Type B pancreatic cell (in vitro differentiated cells): ENCODE measurements at places on chromosomes 7 and 10. TPM values are rescaled to one million over a fixed set of nuclear protein-coding genes. Genes with fewer than 3 reads are reported as not detected.

- DNase-seq = no peak
Measured at GRCh38 chr7:94969434-94970084, 62.2 kb downstream of the PPP1R9A start.

DNA sequence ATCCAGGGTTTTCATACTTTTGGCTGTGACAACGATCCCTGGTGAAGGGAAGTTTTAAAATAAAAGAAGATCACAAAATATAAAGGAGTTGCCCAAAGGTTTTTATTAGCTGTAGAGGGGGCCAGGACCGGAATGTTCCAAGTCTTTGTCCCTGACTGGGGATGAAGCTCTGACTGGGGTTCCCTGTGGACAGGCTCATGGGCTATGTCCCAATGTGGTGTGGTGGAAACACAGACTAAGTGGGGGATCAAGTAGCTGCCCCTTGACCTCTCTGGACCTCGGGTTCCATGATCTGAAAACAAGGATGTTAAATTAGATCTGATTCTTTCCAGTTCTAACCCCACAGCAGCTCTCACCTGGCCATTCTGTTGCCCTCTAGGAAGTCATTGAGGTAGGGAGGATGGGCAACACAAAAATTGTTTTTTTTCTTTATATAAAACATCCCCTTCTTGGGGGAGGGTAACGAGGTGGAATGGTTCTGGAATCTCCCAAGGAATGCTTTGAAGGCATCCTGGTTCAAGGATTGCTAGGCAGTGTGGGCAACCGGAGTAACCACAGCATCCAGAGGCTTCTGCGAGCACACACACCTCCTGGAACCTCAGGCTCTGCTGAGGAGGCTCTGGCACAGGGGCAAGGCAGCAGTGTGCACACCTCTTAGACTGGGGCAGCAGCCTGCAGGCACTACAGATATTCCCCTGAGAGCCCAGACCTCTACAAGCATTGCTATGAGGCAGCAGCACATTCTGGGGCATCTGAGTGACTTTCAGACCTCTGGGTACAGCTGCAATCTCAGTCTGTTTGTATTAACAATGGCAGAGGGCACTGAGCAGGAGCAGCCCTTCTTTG lies 21.4 kb upstream of the CRYGN start:
- DNase-seq = no peak

DNA sequence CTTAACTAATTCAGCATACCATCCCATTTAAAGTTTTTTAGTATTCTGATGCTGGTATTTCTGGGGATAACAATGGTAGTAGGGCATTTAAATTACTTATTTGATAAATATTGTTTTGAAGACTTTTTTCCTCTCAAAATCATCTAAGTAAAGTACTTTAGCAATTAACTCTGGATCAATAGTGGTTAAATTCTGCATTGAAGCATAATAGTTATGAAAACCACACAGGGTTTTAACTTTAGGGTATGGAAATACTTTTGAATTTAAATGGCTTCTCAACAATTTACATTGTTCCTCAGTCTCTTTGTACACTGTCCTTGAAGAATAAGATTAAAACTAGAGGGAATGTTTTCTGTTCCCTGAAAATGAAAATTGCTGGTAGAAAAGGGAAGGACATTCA lies 202.6 kb upstream of the STEAP4 start:
- DNase-seq = no peak

- DNase-seq = no peak
Measured at GRCh38 chr7:96800824-96801223, 91.2 kb upstream of the SEM1 start.

- DNase-seq = no peak
Measured at GRCh38 chr7:1485156-1485555, 19.0 kb downstream of the INTS1 start.

GRCh38 chr7:99393355-99394187 lies 14.8 kb downstream of the PDAP1 start:
- DNase-seq = no peak

DNA sequence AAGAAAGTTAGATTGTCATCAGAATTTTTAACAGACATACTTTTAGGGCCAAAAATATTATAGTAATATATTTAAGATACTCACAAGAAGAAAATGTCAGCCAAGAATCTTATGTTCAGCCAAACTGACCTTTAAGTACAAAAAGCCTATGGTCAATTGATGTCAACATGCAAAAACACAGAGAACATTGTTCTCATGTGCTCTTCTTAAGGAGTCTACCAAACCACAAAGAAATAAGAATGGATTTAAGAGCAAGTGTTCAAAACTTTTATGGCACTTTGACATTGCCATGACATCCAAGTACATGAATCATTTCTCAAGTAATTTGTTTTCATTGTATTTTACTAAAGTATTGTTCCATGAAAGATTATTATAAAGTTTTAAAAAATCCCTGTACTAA lies 180.4 kb downstream of the TMEM26 start:
- DNase-seq = no peak

DNA sequence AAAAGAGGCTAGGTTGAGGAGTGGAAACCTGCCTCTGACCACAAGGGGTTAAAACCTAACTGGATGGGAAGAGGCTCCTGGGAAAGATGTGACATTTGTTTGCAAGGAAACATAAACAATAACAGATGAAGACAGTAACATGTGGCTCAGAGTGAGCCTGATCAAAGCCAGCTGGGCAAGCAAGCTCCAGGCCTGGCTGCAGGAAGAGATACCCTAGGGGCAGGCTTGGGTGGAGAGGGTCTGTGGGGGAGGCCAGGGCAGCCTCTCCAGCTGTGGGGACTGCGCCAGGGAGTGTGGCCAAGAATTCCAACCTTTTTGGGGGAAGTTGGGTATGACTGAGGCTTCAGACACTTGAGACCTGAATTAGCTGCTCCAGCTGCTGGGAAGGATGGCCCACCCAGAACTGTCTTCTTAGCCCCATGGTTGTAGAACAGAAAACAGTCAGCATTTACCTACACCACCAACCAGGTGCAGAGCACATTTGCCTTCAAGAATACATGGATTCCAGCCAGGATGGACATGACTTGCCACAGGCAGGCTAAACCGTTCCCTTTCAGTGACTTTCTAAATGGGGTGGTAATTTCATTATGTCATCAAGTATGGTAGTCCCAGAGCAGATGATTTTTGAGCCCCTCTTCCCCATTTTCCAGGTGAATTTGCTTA lies 10.4 kb upstream of the FAM170B start:
- no peak for DNase-seq

DNA sequence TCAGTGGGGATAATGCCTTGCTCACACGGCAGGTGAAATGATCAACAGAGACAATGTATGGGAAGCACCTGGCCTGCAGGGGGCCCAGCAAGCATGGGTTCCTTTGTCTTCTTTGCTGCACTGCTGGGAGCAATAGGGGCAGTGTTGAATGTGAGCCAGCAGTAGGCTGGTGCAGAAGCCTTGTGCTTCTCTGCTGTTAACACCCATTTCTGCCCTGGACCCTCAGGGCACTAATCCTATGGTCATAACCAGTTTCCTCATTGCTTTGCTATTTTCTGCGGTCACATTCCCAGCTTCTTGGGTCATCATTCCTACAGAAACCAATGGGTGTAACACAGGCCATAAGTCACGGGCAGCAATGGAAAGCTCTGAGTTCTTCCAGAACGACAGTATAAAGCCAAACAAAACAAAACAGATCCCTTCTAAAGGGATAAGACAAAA lies 10.9 kb upstream of the LGI1 start:
- no peak for DNase-seq

- DNase-seq = peak; percentile 57
Measured at GRCh38 chr10:80536361-80536835, 1.3 kb upstream of the SH2D4B start.

- no peak for DNase-seq
Measured at GRCh38 chr7:157547611-157548010, 210.8 kb downstream of the DNAJB6 start.

- no peak for DNase-seq
Measured at GRCh38 chr10:6197321-6197720, 5.4 kb upstream of the PFKFB3 start.

DNA sequence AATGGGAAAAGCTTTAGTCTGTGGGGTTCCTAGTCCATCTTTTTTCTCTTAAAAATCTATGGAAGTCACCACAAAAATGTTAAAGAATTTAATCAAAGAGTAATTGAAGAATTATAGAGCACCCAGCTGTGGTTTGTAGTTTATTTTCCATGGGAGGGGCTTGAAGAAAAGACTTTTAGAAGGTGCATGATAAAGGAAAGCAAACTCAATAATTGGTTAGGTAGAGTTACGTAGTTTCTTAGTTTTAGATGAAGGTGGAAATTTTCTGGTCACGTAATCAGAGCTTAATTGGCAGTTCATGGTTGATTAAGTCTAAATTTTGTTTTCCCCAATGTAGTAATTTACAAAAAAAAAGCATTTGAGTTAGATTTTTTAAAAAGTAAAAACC lies 724 bp downstream of the ZNF107 start:
- no peak for DNase-seq

DNA sequence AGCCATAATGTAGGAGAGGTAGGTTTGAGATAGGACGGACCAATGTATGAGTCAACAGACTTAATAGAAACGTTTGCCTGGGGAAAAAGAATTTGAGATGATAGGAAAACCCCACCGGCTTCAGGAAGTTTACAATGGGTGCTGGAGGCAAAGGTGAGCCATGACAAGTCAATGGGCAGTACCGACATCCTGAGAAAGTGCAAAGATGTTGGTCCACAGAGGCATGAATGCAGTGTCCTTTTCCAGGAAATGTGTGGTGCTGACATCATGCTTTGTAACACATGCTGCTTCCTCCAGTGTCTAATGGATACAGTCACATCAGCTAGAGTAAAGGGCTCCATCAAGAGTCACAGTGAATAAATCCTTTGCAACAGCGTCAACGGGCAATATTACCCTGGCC lies 533.6 kb downstream of the INHBA start:
- DNase-seq = no peak

DNA sequence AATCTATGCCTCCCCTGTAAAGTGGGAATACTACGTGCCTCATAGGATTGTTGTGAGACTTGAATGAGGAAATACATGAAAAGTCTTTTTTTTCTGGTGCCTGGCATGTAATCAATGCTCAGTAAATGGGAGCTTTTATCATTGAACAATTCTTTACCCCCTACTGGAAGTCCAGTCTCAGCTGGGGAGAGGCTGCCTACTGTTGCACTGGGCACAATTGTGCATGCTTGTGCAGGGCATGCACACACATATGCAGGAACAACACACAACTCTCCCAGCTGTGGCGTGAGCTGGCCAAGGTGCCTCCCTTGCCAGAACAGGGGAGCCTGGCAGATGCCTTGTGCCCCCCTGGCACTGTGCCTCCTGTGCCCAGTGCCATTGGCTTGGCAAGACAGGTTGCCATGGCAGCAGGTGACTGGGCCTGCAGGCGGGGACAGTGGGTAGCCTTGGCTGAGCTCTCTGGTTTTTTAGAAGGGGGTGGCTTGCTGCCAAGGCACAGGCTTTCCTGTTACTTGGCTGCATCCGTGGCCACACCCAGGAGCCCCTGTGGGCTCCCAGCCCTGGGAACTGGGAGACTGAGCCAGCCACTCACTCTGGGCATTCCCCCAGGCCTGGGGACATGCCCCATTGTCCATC lies 16.1 kb upstream of the PALD1 start:
- DNase-seq = no peak

DNA sequence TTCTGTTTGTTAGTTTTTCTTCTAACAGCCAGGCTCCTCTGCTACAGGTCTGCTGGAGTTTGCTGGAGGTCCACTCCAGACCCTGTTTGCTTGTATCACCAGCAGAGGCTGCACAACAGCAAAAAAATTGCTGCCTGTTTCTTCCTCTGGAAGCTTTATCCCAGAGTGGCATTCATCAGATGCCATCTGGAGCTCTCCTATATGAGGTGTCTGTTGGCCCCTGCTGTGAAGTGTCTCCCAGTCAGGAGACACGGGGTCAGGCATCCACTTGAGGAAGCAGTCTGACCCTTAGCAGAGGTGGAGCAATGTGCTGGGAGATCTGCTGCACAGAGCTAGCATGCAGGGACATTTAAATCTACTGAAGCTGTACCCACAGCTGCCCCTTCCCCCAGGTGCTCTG lies 26.7 kb upstream of the CROT start:
- no peak for DNase-seq

- no peak for DNase-seq
Measured at GRCh38 chr7:155667241-155667829, 22.9 kb downstream of the RBM33 start.

DNA sequence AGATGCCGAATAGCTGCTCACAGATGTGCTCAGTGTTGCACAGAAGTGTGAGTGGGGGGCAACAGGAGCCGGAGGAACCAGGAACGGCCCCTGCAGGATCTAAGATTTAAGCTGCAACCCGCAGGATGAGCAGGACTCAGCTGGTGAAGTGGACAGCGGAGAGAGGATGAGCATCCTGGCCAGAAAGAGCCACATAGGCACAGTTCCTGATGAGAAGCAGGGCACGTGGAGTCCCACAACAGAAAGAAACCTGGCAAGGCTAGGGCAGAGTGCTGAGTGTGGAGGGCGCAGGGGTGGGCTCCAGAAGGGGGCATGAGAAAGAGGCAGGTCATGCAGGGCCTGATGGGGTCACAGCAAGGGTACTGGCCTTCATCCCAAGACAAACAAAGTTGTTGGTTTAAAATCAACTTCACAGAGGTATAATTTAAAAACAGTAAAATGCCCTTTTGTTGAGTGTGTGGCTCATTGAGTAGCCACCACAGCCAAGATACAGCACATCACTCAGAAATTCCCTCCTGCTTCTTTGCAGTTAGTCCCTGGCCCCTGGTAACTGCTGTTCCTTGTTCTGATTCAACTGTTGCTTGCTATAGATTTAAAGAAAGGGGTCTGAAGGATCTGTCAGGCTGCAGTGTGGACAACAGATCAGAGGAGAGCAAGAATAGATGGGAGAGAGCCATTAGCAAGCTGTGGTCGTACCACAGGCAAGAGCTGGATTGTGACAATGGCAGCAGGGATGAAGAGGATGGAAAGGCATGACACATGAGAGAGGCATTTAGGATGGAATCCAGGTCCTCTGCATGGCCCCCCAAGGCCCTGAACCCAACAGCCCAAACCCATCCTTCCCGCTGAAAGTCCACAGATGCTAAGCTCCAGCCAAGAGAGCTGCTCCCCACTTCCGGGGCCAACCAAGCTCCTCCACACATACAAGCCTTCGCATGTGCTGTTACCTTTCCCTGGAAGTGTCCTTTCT lies 53.1 kb upstream of the OSBPL3 start:
- no peak for DNase-seq

CCDC146 gene
- total RNA-seq = 2.1 and 15.3 TPM in 2 replicates

ITGA8 gene
- 1.1 and 10.1 TPM in 2 replicates for total RNA-seq

ANKRD2 gene
- total RNA-seq = 0.19 TPM in 1 of 2 replicates, not detected in the other

SLC18A2 gene
- 1.8 and 2.7 TPM in 2 replicates for total RNA-seq

CARD11 gene
- total RNA-seq = 11.6 and 43.1 TPM in 2 replicates

ADAMTS14 gene
- 0.29 and 1.4 TPM in 2 replicates for total RNA-seq

FAM180A gene
- 0.14 TPM in 1 of 2 replicates, not detected in the other for total RNA-seq

COMMD3 gene
- total RNA-seq = 42.5 and 51.3 TPM in 2 replicates
